ENCODE measurements at places on chromosomes 1 and 21.
A peak's percentile ranks its signal among the peaks of the same experiment; 100 is the strongest.

DNA sequence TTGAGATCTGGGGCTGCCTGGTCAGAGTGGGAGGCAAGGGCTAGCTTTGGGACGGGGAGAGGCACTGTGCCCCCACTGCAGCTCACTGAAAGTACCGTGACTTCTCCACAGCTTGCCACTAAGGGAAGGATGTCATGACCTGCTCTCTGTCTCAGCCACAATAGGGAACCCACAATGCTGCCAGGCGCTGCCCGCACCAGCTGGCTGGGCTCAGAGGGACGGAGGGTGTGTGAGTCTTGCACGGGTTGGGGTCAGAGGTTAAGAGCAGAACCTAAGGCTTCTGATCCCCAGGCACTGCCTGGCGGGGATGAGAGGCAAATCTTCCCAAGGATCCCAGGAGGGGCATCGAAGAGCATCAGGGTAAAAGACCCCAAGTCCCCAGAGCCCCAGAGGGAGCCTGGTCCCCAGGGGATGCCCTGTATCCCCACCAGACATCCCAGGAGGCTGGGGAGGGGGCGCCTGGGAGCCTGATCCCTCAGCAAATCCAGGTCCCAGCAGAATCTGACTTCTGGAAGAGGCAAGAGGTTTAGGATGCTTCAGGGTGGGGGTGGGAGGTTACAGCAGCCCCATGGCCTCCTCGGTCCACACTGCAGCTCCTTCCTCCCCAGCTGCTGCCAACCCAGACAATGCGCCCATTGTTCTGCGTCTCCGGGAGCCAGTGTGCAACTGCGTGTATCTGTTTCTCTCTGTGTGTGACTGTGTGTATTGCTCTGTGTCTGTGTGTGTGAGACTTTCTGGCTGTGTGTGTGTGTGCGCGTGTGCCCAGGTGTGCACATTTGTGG, 2.0 kb upstream of the MARCKSL1 start:
- H3K27ac ChIP-seq = no peak overlapping the region
- no peak for DNase-seq
- no peaks in the 10 kb centered on the region for H3K27me3 ChIP-seq

DNA sequence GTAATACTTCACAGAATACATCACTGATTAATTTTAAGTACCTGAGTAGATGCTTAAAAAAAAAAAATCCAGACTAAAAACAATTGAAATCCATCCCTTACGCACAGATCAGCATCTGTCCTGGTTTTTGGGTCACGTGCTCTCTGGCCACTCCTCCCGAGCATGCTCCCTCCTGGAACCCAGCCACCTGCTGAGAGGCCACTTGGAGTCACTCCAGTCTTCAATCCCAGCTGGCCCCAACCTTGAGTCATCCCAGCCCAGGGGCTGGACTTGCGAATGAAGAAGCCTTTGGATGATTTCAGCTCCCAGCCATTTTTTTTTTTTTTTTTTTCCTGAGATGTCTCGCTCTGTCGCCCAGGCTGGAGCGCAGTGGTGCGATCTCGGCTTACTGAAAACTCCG, 8.9 kb downstream of the MAP1LC3C start:
- DNase-seq = peak; percentile 70
- no peaks in the 10 kb centered on the region for H3K36me3 ChIP-seq
- H3K27ac ChIP-seq = no peak overlapping the region
- no peaks in the 10 kb centered on the region for H3K4me1 ChIP-seq

DNA sequence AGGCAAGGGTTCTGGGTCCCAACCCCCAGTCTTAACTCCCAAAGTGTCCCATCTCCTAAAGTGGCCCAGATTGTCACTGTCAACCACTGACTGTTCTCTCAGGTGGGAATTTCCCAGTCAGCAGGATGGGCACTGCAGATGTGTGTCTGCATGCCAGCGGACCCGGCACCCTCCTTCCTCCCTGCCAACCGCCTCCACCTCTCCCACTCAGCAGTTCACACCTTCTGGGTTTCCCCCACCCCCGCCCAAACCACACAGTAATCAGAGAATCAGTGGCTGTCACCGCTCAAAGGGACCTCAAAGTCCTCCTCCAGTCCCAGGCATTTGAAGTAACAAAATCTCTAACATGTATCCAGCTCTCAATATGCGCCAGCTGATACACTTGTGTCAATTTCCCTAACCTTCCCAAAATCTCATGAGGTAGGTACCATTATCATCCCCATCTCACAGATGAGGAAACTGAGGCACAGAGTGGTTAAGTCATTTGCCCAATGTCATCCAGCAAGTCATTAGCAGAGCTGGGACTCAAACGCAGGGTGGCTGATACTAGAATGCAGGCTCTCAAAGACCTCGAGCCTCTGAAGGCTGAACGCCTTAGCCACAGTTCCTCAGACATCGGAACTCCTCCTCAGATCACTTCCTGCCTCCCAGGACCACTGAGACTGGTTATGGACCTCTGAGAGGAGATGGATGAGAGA, 4.8 kb downstream of the RUNX3 start:
- no peaks in the 10 kb centered on the region for H3K27me3 ChIP-seq
- no peak overlapping the region for H3K27ac ChIP-seq
- DNase-seq = no peak
- H3K4me1 ChIP-seq = no peaks in the 10 kb centered on the region

DNA sequence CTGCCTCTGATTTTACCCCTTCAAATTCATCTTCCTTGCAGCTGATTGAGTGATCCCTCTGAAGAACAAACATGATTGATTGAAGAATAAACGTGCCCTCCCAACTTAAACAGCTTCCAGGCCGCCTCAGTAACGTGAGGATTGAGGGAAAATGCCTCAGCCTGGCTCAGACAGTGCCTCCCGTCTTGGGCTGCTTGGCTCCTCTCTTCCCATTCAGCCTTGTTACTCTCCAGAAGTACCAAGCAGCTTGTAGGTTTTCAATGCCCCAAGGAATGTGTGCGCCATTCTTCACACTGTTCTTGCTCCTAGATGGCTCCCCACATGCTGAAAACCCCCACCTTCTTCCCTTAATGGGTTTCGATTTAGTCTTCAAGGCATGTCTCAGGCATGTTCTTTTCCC, 51.8 kb downstream of the ST6GALNAC5 start:
- no peaks in the 10 kb centered on the region for H3K4me1 ChIP-seq
- DNase-seq = no peak
- H3K4me3 ChIP-seq = no peak overlapping the region
- no peak overlapping the region for H3K27ac ChIP-seq

DNA sequence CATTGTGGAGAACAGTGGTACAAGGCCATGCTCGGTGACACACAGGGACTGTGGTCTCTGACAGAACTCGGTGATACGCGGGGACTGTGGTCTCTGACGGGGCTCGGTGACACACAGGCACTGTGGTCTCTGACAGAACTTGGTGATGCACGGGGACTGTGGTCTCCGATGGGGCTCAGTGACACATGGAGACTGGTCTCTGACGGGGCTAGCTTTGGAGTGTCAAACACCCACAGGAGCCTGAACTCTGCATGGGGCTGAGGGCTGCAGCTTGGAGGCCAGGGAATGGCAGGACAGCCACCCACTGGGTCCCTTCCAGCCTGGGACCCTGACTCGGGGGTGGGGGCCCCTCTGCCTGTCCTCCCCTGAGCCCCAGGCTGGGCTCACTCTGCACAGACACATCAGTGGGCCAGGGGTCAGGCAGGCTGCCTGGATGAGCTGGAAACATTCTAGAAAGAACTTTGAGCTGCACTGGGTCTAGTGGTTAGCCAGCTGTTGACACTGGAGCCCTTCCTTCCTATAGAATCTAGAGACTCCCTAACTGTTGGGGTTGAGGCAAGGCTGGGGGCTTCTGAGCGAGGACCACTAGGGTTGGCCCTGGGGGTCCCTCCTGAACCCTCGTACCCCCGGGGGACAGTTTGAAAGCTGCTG, 49.8 kb downstream of the DISP3 start:
- H3K27ac ChIP-seq = no peak overlapping the region
- H3K4me3 ChIP-seq = no peak overlapping the region
- no peaks in the 10 kb centered on the region for H3K36me3 ChIP-seq
- no peak for DNase-seq
- H3K27me3 ChIP-seq = no peaks in the 10 kb centered on the region
- no peaks in the 10 kb centered on the region for H3K4me1 ChIP-seq

DNA sequence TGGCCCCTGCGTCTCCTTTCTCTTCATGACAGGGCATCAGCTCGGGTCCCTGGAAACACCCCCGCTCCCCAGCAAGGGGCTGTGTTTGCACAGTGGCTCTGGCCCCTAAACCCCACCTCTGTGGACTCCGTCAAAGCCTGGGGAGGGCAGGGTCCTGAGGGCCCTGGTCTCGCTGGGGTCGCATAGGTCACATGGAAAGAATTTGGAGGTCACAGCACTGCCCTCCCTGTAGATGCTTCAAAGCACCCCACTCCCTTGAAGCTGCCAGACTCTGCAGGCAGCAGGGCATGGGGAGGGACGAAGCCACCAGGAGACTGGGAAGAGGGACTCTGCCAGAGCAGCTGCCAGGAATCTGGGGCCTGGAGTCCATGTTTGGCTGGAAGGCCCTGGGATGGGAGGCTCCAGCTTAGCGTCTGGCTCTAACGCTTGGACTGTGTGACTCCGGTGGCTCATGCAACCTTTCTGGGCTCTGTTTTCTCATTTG, 36.6 kb upstream of the ECE1 start:
- H3K27ac ChIP-seq = peak overlapping the region; percentile 91
- DNase-seq = peak; percentile 85
- no peaks in the 10 kb centered on the region for H3K27me3 ChIP-seq
- peaks cover 6% of the 10 kb centered on the region for H3K4me1 ChIP-seq
- H3K4me3 ChIP-seq = no peak overlapping the region

- peak overlapping the region; percentile 65 for H3K4me3 ChIP-seq
- H3K36me3 ChIP-seq = no peaks in the 10 kb centered on the region
- H3K27ac ChIP-seq = no peak overlapping the region
- H3K4me1 ChIP-seq = no peaks in the 10 kb centered on the region
Measured at GRCh38 chr1:109986054-109986444, 1.5 kb downstream of the AHCYL1 start.

- no peaks in the 10 kb centered on the region for H3K36me3 ChIP-seq
- H3K4me3 ChIP-seq = no peak overlapping the region
- no peaks in the 10 kb centered on the region for H3K4me1 ChIP-seq
- DNase-seq = no peak
Measured at GRCh38 chr1:209106861-209107260, 476.7 kb upstream of the CAMK1G start.

DNA sequence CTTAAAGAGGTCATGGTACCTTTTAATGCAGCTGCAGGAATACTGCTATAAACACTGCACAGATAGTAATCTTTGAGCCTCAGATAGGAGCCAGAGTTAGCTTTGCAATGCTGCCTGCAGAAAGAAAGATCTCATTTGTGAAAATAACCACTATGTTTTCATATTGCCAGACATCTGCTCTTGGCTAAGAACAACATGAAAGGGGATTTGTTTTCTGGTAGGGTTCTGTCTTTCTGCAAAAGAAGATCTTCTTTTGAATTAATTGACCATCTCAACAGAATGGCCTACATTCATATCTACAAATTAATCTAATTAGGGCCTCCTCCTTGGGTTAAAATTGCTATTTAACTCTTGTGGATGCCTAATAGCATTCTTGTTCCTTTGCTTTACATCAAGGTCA, 177.6 kb upstream of the DPYD start:
- no peak overlapping the region for H3K4me3 ChIP-seq
- no peaks in the 10 kb centered on the region for H3K36me3 ChIP-seq
- H3K27ac ChIP-seq = no peak overlapping the region
- no peaks in the 10 kb centered on the region for H3K27me3 ChIP-seq
- no peak for DNase-seq

GRCh38 chr1:36349241-36349671, 25.8 kb upstream of the EVA1B start:
- no peak for DNase-seq
- H3K27me3 ChIP-seq = no peaks in the 10 kb centered on the region
- H3K36me3 ChIP-seq = no peaks in the 10 kb centered on the region
- H3K4me3 ChIP-seq = no peak overlapping the region
